ENCODE measurements at places on chromosomes 13 and 19.

DNA sequence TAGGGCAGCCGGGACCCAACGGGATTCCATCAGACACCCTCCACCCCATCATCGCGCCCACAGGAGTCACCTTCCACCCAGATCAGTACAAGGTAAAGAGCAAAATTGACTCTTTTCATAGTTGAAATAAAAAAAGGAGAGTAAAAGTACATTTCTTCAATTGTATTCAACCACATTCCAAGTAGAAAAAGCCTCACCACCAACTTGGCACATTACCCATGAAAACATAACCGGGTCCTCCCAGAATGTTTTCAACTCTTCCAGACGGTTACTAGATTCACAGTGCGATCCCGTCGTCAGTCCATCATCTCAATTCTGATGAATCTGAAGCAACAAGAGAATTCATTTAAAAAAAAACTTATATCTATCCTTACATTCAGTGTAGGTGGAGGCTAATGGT is 125.2 kb downstream of the RAB20 start:
- no peak for DNase-seq

- DNase-seq, result no peak
Measured at GRCh38 chr19:49189259-49189658, 31.7 kb downstream of the TRPM4 start.

DNA sequence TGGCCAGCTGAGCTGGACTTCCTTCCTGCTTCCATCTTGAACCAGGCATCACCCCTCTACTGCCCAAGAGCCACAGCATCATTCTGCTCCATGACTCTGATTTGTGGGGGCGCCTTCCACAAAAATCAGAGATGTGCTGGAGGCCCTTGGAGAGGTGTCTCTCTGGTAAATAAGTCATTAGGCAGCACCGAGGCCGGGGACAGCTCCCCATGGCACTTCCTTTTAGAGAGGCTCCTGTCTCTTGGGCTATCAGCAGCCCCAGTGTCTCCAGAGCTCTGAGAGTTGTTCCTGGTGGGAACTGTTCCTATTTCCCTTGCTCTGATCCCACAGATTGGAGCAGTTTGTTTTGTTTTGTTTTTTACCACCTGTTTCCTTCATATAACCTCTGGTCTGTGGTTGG is 19.9 kb downstream of the NWD1 start:
- DNase-seq, result no peak

GRCh38 chr13:21833921-21834320 is 163.0 kb downstream of the FGF9 start:
- no peak for DNase-seq

DNA sequence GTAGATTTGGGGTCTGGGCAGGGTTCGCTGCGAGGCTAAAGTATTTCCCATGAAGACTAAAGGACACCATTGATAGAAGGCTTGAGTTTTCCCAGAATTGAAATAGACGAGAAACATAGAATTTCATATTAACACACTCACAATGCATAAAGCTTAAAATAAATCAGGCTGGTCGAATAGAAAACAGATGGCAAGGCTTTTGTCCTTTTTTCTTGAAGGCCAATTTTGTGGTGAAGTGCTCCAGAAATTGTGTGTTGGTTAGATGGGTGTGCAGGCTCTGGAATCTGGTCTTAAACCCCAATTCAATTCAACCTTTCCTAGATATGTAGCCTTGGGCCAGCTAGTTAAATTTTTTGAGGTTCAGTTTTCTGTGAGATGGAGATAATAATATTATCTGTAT is 56.9 kb upstream of the LRCH1 start:
- DNase-seq, result no peak
